Activated naive CD4-positive, alpha-beta T cell treated with anti-CD3 and anti-CD28 coated beads for 36 hours (primary cell): ENCODE measurements at places on chromosomes 3 and 15. TPM values are rescaled to one million over a fixed set of nuclear protein-coding genes. Genes with fewer than 3 reads are reported as not detected.

Gene RBPMS2
- not detected for total RNA-seq

Gene CLDN1
- total RNA-seq: 0.96 TPM

Gene GXYLT2
- total RNA-seq: not detected

Gene AGBL1
- total RNA-seq: not detected

Gene DBR1
- total RNA-seq: 22.3 TPM

Gene BDH1
- 70.7 TPM for total RNA-seq

Gene CATSPER2
- 3.5 TPM for total RNA-seq

Gene MIX23
- total RNA-seq: 96.1 TPM

Gene XPC
- 39.8 TPM for total RNA-seq

Gene FGF12
- total RNA-seq: not detected

Gene PLCB2
- 56.7 TPM for total RNA-seq

Gene OCA2
- not detected for total RNA-seq

Gene LOXL1
- 0.55 TPM for total RNA-seq

Gene GP5
- total RNA-seq: 0.64 TPM

Gene GOLGA6B
- total RNA-seq: not detected

Gene ZNF662
- 1.5 TPM for total RNA-seq

Gene DNAJA4
- 41.6 TPM for total RNA-seq

Gene RAD51
- 65.8 TPM for total RNA-seq

Gene HGD
- not detected for total RNA-seq

Gene NEK10
- total RNA-seq: 0.26 TPM

Gene CLRN1
- not detected for total RNA-seq

Gene C3orf70
- total RNA-seq: not detected

Gene P2RY13
- not detected for total RNA-seq

Gene SPTBN5
- total RNA-seq: 0.17 TPM

Gene FBXO40
- total RNA-seq: not detected

Gene GALNT15
- total RNA-seq: not detected

Gene STX19
- total RNA-seq: not detected

Gene CLDN16
- total RNA-seq: not detected

Gene ZMYND10
- 0.54 TPM for total RNA-seq

Gene MCF2L2
- total RNA-seq: 1.0 TPM

Gene IP6K2
- total RNA-seq: 68.3 TPM

Gene GABRB3
- not detected for total RNA-seq

Gene GTF2E1
- 13.2 TPM for total RNA-seq

Gene NEK11
- 1.1 TPM for total RNA-seq

Gene SLC28A2
- not detected for total RNA-seq

Gene CCRL2
- 0.89 TPM for total RNA-seq

Gene PLS1
- 5.3 TPM for total RNA-seq

Gene PIGB
- total RNA-seq: 13.3 TPM

Gene TMEM42
- total RNA-seq: 15.8 TPM

Gene UBAP1L
- 1.6 TPM for total RNA-seq

Gene SPINK8
- not detected for total RNA-seq

Gene RPL15
- 2,959 TPM for total RNA-seq

Gene NRROS
- 9.2 TPM for total RNA-seq

Gene CACNA2D3
- total RNA-seq: not detected
